ENCODE measurements at places on chromosomes 12 and 14.

- DNase-seq: no peak
Observed at GRCh38 chr12:3302401-3303041, 188.5 kb upstream of the PRMT8 start.

GRCh38 chr12:43097471-43097870, 454.5 kb downstream of the ADAMTS20 start:
- no peak for DNase-seq

GRCh38 chr12:20525064-20525610, 156.8 kb downstream of the PDE3A start:
- no peak for DNase-seq

DNA sequence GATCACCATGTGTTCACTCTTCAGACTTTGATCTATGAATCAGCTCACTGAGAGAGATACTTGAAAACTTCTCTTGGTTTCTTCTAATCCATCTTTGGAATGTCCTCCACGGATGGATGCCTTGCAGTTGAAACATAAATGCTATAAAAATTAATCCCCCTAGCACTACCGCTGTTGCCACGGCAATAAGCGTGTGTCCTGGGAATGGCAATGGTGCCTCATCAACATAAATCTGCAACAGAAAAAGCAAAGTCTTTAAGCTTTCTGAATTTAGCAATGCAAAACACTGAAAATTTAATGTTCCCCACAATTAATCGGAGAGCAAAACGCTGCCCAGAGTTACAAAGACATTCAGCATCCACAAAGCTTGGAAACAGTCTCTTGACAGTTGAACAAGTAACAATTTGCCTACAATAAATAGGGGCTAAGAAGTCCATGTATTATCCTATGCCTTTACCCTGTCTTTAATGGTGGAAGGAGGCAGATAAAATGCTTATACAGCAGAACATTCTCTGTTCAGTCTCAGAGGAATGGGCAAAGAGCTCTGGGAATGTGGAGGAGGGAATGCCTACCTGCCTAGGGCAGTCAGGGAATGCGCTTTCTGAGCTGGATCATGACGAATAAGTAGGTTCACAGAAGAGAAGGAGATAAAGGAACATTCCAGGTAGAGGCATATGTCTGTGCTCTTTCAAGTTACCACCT, 70.9 kb upstream of the PPP4R3A start:
- DNase-seq: no peak

DNA sequence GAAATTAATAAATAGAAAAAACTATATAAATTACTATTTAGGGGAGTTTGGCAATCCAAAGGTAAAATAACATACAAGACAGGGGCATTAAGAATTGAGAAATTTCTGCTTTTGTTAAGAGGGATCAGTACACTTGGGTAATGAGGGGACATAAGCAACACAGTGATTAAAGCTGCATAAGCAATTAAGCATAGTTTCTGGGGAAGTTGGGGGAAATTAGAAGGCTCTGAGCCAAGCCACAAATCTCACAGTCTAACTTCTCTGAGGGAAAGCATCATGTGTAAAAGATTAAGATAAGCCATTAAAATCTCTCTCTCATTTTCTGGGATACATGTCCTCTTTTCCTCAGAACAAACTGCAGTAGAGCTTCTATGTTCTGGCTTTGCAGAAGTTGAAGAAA, 533.9 kb upstream of the LRFN5 start:
- DNase-seq: no peak

- DNase-seq: no peak
Observed at GRCh38 chr12:22082190-22082701, 36.2 kb downstream of the CMAS start.

DNA sequence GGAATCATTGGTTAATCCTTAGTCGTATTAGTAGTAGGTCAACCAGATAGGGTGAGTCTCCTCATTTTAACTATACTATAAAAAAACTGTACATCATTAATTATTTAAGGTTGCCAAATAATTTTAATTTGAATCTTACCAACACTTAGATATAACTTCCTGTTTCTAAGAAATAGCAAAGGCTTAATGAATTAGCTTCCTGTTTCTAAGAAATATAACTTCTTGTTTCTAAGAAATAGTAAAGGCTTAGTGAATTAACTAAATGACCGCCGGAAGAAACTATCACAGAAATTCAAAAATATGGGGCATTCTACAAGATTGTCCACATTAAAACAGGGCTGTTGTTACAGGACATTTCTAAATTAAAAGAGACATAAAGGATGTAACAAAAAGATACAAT, 392.9 kb upstream of the FOXG1 start:
- no peak for DNase-seq

DNA sequence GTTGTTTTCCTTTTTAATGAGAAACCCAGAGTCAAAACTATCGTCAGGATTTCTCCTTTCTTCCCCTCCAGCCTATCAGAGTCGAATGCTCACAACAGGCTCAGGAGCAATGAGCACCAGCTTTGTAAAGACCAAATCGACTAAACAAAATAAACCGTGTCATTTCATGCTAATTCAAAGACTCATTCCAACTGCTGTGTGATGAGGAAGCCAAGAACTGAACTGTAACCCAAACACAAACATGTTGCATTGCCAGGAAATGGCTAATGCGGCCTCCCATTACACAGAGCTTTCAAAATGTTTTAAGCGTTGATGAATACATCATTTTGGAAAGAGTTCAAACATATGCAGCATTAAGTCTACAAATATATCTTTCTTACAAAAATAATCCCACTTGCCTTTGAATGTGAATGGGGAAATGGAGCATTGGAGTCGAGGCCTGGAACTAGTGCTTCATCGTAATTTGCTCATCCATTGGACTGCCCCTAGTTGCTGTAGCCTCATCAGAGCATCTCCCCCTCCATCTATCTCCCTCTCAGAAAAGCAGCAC, 349.5 kb downstream of the GXYLT1 start:
- no peak for DNase-seq

- no peak for DNase-seq
Observed at GRCh38 chr14:22379727-22380126, 209.3 kb downstream of the DAD1 start.

- DNase-seq: no peak
Observed at GRCh38 chr12:129659961-129660622, 243.7 kb downstream of the TMEM132D start.

DNA sequence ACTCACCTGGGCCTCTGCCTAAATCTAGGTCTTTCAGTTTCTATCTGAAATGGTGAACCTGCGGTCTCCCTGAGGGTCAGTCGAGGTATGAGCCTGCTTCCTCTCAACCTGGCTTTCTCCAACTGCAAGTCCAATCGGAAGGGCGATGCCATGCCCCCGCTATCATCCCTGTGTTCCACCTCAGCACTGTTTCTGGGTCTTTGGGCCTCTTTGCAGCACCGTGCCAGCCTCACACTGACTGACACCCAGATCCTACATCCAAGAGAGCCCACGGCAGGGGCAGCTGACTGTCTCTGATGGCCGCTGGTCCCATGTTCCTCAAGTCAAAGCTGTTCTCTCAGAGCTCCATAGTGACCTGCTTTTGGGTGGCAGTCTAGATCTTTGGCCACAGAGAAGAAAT, 120.7 kb downstream of the PAPOLA start:
- no peak for DNase-seq

DNA sequence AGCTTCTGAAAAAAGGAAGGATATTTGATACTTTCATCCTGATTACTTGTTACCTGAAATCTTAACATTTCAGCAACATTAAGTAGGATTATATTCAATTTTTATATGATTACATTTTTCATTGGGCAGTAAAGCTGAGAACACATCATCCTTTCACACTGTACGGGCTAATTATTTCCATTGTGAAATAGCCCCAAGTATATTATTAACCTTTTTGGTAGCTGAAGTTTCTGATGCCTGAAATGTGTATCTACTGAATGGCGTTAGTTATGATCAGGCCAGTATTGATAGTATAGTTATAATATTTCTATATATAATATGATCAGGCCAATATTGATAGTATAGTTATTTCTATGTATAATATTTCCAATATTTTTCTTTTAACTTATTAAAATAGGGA, 10.1 kb downstream of the SPATS2 start:
- DNase-seq: no peak

DNA sequence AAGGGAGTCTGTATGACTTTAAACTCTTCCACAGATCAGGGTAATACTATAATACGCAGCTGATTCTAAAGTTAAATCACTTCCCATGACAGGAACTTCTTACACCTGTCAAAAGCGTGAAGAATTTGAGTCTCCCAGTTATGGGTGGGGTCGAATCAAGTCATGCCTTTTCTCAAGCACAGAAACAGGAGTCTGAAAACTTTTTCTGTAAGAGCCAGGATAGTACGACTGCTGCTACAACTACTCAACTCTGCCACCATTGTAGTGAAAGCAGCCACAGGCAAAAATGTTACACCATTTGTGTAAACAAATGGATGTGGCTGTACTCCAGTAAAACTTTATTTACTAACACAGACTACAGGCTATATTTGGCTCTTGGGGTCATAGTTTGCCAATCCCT, 90.3 kb downstream of the DUSP6 start:
- DNase-seq: no peak

DNA sequence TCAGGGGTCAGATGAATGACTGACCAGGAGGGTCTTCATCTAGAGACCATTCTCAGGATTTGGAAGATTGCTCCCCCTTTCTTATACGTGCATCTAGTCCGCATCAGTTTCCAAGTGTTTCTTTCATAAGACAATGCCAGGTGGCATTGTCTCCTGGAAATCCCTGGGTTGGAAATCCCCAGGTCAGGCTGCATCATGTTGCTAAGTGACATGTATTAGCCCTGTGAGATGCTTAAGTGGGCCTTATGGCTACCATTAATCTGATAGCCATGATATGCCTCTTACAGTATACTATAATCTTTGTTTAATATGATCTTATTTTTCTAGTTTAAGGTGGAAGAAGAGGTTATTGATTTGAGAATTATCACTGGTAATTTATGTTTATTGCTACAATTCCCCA, 92.8 kb downstream of the DIO3 start:
- DNase-seq: no peak

- no peak for DNase-seq
Observed at GRCh38 chr12:108260039-108260438, 79.1 kb downstream of the CMKLR1 start.

GRCh38 chr12:45934956-45935355, 55.4 kb downstream of the SCAF11 start:
- DNase-seq: no peak

DNA sequence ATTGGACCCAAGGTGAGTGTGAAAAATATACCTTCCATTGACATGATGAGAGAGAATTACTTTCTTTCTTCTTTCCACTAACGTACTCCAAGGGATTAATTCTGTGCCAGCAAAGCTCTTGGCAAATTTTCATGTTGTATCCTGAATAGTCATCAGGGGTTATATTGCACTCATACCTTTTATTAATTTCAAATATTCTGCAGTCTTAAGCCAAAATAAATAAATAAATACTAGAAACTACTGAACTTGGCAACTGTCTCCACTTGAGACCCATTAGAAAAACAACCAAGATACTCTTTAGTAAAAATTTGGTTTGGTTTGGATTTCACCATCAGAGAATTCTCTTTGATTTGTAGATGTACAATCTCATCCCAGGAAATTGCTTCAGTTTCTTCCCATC, 22.1 kb upstream of the CLEC14A start:
- no peak for DNase-seq

DNA sequence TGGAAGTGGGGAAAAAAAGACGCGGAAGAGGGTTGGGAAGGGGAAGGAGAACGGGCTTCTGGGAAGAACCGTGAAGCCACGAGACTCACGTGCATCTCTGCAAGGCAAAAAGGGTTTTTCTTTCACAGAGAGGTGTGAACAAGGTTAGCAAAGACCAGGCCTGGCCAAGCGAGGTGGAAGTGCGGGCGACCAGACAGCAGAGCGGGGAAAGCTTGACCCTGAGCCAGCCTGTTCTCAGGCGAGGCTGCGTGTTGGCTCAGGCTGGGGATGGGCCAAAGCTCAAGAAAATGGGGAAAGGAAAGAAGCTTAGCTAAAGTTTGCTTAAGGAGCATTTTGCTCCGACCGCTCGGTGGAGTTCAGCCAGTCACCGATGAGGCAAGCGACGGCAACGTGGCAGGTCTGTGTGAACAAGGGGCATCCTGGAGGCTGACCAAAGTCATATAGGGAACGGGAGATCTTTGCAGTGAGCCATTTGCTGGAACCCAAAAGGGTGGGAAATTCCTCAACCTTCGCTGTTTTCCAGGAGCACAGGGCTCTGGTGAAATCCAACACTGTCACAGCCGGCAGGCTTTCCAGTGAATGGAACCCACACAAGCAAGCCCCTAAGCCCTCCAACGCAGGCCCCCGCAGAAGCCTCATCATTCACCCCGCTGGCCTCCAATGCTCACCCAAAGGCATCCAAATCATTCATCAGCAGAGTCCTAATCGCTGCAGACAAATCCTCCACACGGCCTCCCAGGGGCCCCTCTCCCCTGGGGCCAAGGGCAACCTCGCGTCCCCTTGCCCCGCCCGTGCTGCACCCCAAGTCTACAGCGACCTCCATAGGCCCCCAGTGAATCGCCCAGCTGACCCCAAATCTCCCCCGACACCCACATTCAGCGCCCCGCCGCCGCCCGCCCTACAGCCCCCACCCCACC, 754 bp downstream of the ZNF605 start:
- DNase-seq: no peak

DNA sequence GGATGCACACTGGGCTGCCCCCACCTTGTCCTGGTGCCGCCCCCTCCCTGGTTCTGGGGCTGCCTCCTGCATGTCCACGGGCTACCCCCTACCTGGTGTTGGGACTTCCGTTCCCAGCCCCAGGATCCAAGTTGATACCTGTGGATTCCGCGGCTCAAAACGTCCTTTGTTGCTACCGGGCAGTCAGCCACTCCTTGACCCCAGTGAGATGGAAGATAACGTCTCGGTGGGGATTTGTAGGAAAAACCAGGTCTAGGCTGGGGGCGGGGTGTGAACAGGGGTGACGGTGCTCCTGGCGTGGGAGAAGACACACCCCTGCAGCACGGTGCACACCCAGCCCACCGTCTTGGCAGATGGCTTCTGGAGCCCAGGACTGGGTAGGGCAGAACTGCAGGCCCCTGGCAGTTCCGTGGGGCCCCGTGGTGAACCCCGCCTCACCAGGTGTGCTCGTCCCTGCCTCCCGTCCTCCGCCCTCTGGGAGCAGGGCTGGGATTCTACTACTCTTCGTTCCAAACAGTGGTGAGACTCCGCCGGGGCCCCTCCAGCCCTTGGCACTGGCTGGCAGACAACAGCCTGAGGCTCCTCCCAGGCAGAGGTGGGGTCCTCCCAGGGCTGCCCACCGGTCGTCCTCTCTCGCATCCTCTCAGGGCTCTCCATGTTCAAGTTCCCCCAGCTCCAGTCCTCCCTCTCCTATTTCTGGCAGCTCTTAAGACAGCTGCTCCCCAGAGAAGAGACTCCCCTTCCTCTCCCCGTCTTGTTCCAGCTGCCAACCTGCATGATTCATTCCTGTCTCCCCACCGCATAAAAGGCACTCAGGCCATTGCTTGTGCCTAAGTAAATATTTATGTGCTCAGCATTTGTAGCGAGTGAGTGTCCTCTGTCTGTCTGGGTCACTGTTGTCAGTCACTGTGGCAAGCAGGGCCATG, 75.5 kb downstream of the FBXL14 start:
- DNase-seq: no peak

GRCh38 chr14:41986700-41987099, 380.0 kb downstream of the LRFN5 start:
- no peak for DNase-seq

All from stimulated activated CD4-positive, alpha-beta T cell treated with anti-CD3 and anti-CD28 coated beads, Interleukin-15, amount 100 ng/mL, for 48 hours (primary cell).